Kasumi-1 (cell line): ENCODE measurements at places on chromosomes 12 and 14.

GRCh38 chr12:14775636-14775980, 27.7 kb downstream of the WBP11 start:
- DNase-seq: peak; percentile 4

GRCh38 chr12:110937104-110937641, 16.8 kb upstream of the MYL2 start:
- DNase-seq: peak; percentile 56

DNA sequence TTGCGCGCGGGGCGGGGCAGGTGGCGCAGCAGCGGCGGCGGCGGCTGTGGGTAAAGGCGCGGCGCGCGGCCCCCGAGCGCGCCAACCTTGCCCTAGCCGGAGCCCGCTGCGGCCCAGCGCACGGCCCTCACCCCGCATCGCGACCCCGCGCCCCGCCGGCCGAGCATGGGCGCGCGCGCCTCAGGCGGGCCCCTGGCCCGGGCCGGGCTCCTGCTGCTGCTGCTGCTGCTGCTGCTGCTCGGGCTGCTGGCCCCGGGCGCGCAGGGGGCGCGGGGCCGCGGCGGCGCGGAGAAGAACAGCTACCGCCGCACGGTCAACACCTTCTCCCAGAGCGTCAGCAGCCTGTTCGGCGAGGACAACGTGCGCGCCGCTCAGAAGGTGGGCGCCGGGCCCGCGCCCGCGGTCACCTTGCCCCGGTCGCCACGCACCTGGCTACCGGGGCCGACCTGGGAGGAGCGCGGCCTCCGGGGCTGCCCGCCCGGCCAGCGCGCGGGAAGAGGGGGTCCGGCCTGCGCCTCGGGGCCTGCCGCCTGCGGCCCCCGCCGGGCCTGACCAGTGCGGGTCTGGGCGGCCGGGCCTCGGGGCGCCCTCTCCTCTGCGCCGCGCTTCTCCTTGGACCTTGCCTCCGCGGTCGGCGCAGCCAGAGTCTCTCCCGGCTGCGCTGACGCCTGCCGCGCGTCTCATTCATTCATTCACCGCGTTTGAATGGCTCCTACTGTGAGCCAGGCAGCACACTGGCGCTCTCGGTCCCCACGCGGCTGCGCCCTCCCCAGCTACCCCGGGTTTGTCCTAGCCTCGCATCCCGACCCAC, at the start of gene BRI3BP:
BRI3BP (plus strand) TSS at position 20 of the 811 bp plus-strand sequence; CDS start at position 166, 146 bp downstream.
- peak; percentile 50 for DNase-seq

GRCh38 chr12:661720-662486, 1.3 kb downstream of the NINJ2 start:
- DNase-seq: no peak

DNA sequence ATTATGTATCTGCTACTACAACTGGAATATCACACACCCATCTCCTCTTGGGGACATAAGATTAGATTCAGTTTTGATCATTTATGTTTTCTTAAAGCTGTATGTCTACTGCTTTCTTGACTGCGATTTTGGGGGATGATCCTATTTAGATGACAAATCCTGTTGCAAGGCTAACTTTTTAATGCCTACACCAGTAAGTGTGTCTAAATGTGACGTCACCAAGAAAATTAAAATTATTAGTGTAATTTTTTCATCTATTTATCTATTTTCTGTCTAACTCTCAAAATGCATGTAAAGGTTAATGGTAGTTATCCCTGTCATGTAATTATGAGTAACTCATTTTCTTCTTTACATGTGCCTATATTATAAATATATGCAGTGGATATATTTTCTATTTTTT, 170.9 kb upstream of the PPFIA2 start:
- no peak for DNase-seq
